ENCODE measurements at places on chromosomes 5 and 9.

- no peak for DNase-seq
Observed at GRCh38 chr9:97479496-97480159, 21.8 kb upstream of the TMOD1 start.

DNA sequence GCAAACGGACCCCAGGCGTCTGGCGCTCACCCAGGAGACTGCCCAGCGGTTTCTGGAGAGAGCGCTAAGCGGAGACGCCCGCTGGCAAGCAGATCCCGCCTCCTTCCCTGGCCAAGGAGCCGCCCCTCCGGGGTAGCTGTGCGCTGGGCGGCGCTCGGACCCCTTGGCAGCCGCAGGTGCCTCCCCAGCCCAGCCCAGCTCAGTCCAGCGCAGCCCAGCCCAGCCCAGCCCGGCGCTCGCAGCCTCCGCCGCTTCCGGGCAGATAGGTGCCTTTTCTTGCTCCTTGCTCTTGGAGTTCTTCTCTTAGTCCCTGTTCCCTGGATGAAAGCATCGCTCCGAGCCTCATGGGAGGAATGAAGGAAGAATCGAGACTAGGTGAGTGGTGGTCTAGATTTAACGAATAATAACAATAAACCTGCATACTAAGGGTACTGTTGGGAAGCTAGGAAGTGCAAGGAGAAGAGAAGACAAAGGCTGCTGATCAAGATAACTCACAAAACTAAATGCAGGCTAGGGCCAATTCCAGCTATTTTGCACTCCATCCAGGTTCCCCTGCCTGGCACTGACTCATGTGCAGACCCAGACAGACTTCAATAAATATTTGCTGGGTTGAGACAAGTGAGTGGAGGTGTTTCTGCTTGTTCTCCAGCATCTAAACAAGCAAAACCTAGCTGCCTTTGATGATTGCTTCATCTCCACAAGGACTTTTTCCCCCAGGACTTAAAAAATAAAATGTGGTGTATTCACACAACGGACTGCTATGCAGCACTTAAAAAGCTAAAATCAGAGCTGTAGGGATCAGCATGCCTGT, at the start of gene STK32A:
Gene STK32A, plus strand, starts transcription at position 202 of the 811 bp plus-strand sequence. CDS start 4,609 bp downstream, outside the sequence.
- peak; percentile 82 for DNase-seq

DNA sequence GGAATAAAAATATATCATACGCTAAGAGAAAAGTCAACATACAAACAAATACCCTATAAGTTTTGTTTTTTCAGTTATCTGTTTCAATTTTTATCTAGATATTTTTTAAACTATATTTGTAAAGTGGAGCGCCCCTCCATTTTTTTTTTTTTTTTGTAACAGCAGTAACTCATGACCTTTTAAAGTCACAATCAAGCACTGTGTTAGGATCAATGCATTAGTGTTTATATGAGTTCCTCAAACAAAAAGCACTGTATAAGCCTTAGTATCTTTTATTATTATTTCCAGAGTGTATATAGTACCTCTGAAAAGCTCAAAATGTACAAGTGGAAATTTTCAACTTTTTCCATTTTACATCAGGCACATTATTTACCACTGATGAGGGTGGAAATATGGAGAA, 20.6 kb downstream of the PFDN1 start:
- no peak for DNase-seq

- DNase-seq = no peak
Observed at GRCh38 chr9:73537561-73537960, 385.9 kb downstream of the ANXA1 start.

DNA sequence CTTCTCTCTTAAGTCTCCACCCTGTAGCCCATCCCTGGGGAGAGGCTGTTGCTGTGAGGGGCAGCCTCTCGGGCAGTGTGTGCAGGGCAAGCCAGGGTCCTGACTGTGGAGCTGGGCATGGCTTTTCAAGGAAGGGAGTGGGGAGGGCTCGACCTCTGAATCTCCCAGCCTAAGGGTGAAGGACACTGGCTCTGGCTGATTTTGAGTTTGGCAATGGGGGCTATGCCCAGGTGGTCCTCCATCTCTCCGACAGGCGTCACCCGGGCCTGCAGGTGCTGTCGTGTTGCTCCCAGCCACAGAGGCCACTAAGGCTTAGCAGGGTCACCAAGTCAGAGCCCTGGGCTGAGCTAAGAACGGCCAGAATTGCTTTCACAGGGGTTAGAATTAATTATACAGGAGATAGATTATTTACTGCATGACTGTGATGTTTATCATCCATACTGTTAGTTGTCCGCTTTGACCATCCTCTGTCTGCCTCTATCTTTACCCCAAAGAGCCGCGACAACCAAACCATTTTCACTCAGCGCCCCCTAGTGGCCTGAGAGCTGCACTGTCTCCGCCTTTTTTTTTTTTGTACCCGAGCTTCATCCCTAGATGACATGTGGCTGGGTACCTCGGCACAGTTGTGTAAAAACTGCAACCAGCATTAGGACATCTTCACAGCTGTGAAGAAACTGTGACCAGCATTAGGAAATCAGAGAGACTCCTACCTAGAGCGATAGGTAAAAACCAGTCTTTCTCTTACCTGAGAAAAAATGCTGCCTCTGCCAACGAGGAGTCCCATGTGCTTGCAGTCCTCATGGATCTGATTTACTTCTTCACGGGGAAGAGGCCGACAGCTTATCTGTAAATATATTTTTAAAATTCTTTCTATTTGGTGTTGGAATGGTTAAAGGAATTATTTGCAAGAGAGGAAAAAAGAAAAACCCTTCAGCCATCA, 44.5 kb downstream of the AGXT2 start:
- DNase-seq = peak; percentile 70

DNA sequence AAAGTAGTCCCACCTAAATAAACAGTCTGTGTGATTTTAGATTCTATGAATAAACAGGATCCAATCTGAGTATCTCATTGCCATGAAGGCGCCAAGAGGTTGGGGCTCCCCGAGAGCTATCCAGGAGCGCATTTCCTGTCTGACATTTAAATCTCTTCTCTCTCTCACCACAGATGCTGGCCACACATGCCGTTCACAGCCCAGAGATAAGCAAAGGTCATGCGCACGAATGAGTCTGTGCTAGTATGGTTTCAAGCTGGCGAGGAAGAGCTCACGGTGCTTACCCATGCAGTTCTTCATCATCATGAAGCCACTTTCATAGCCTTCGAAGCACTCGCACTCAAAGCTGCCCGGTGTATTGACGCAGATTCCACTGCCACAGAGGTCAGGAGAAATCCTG, 199.4 kb downstream of the FBN2 start:
- no peak for DNase-seq

GRCh38 chr5:160311491-160312133, 752 bp downstream of the CCNJL start:
- DNase-seq = peak; percentile 52

- no peak for DNase-seq
Observed at GRCh38 chr5:50854082-50854481, 187.6 kb downstream of the PARP8 start.

- no peak for DNase-seq
Observed at GRCh38 chr5:154271936-154272514, 81.5 kb downstream of the GALNT10 start.

DNA sequence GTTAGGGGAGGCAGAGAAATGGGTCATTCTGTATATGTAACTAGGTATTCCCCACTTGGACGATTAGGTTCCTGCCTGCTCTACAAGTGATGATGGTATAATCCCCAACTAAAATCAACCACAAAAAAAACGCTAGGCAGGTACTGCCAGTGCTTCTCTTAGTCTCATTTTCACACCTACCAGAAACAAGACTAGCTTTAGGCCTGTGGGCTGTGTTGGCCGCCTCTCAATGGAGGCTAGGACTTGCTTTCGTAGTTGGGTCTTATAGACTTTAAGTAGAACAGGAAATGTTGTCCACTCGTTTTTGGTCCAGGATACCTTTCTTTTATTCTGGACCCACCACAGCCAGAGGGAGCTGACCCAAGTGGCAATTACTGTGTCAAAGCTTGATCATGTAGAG, 111.8 kb downstream of the UNC13B start:
- no peak for DNase-seq

GRCh38 chr9:30928045-30928444, 1456.4 kb upstream of the ACO1 start:
- no peak for DNase-seq

GRCh38 chr5:150431574-150431973, 18.0 kb downstream of the RPS14 start:
- no peak for DNase-seq

GRCh38 chr9:84804951-84805694, 135.6 kb downstream of the NTRK2 start:
- no peak for DNase-seq

DNA sequence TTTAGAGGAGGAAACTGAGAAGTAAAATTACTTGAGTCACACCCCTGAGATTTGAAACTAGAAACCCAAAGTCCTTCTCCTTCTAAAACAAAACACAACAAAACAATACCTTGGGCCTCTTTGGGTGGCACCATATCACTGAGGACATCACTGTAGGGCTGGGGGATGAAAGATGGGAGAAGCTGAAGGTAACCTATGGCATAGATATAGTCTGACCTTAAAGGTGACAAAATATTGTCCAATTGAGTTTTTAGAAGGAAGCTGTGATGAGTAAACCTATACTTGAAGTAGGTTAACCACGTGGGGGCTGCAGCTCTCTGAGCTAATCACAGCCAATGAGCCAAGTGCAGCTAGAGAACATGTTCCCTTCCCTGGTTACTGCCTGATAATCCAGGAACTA, 167.4 kb upstream of the CD180 start:
- DNase-seq = no peak

DNA sequence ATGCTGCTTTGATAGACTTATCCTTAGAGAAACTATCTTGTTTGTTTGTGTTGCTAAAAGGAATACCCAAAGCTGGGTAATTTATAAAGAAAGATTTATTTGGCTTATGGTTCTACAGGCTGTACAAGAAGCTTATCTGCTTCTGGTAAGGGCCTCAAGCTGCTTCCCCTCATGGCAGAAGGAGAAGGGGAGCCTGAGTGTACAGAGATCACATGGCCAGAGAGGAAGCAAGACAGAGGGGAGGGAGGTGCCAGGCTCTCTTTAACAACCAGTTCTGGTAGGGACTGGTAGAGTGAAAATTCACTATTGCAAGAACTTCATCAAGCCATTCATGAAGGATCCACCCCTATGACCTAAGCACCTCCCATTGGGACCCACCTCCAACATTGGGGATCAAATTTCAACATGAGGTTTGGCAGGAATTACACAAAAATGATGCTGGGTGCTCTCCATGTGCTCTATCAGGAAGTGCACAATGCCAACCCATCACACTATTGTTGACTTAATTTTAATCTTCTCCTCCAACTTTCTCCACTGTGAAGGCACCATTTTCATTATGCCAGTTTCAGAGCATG, 115.1 kb upstream of the SHB start:
- peak; percentile 5 for DNase-seq

DNA sequence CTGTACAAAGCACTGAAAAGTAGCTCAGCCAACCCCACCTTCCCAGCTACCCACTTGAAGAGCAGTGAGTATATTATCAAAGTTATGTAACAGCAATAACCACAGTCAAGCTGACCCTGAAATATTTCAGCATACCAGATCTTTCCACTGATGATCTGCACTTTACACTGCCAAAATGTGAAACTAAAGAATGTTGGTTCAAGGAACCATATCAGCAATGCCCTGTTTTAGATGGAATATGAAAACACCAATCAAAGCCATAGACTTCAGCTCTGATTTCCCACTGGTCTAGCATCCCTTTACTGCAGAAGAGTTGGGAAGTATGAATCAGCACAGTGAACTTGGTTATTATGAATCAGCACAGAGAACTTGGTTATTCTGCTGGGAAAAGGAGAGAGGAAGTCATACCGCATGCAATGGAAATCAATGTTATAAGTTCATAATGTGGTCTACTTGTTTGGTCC, 20.0 kb downstream of the CEMIP2 start:
- peak; percentile 77 for DNase-seq

DNA sequence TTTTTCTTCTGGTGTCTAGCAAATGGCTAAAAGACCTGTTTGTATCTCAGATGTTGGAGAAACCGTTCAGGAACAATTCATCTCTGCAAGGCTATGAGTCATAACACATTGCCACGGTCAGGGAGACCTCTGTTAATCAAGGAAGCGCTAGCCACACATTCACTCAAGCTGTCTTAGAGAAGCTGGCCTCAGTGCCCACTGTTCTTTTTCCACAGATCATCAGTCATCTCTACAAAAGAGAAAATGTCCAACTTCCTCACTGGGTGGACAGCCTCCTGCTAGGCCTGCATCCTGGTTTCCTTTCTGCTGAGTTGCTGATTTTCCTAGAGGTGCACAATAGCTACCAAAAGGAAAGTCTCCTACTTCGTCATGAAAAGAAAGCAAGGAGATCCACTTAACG, 360.5 kb downstream of the BNC2 start:
- peak; percentile 68 for DNase-seq

DNA sequence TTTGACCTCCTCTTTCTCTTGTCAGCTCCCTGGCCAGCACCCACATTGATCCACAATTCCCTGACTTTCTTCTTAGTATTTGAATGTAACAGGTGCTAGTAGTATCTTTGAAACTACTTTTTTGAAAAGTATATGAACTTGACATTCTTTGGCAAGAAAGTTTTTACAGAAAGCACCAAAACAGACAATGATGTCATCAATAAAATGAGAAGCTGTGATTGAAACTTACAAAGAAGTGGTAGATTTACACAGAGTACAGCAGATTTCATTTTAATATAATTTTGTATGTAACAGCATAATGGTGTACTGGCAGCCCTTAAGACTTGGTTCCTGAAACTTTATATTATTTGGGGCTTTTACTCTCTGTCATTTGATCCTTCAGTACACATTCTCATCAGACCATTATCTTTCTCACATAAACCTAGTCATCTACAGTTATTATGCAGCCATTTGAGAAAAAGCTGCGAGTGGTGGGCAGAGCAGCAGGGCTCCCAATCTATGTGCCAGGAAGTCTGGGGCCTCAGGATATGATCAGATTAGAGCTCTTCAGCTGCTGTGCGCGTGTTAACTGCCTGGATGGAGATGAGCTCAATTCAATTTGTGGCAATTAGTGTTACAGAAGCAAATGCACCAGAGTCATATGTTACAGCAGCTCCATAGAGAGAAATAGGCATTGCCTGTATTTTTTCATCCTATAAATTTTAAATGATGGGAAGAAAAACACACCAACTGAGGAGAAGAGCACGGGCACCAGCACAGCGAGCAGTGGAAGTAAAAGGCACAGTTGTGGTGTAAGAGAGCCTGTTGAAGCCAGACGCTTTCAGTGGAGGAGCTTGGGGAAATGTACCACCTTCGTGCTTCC, 126.1 kb downstream of the STARD4 start:
- DNase-seq = no peak

GRCh38 chr9:107437716-107438115, 51.9 kb downstream of the KLF4 start:
- DNase-seq = no peak

- DNase-seq = no peak
Observed at GRCh38 chr5:112257976-112258375, 161.1 kb downstream of the EPB41L4A start.

DNA sequence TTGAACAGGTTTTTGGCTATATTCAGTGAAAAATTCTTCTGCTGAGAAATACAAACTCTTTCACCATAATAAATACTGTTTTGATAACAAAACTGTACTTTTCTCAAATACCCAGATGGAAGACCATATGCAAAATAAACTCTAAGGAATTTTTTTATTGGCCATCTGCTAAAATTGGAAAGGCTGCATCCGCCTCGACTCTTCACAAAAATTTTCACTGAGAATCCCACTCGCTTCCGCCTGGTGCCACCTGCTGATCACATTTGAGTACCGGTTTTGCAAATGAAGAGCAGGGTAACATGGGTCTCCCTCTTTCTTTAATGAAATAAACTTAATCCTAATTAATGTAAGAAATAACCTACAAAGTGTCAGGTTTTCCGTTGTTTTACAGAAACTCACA, 76.4 kb downstream of the TTLL11 start:
- no peak for DNase-seq
